Left colon (tissue), 2 donors: ENCODE measurements at places on chromosomes 16 and 17. TPM values are rescaled to one million over a fixed set of nuclear protein-coding genes. Genes with fewer than 3 reads are reported as not detected.

GRCh38 chr16:10906914-10907756, 30.1 kb downstream of the CIITA start:
- DNase-seq = no peak

DNA sequence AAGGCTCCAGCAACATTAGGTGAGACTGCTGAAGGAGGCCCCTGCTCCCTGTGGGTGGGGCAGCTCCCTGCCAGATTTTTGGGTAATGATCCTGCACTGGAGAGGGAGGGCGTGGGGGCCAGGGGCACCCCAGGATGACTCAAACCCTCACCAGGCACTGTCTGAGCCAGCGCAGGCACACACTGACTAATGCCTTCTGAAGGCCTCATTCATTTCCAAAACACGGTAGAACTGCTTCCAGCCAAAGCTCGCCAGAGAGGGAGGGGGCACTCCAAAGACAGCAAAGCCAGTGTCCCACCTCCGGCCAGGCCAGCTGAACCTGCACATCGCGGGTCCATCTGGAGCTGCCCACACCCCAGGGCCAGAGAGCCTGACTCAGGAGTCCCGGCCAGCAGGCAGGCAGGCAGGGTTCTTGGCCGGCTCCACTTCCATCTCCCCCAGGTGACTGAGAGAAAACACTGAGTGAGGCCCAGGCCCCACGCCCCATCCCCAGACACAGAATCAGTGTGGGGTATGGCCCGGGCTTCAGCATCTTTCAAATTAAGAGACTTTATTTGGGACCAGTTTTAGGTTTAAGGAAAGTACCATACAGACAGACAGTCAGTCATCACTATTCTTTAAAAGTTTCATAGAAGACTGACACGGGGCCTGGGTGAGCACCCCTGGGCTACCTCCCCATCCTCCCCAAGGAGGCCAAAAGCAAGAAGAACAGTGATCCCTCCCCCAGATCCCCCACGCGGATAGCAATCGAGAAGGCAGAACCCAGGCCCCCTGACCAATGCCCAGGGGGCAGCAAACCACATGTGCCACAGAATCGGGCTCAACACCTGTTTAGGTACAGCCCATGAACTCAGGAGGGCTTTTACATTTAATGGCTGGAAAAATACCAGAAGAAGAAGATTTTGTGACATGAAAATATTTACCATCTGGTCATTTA, 2.3 kb downstream of the PIEZO1 start:
- DNase-seq = no peak

The CD300E gene
- total RNA-seq = not detected

DNA sequence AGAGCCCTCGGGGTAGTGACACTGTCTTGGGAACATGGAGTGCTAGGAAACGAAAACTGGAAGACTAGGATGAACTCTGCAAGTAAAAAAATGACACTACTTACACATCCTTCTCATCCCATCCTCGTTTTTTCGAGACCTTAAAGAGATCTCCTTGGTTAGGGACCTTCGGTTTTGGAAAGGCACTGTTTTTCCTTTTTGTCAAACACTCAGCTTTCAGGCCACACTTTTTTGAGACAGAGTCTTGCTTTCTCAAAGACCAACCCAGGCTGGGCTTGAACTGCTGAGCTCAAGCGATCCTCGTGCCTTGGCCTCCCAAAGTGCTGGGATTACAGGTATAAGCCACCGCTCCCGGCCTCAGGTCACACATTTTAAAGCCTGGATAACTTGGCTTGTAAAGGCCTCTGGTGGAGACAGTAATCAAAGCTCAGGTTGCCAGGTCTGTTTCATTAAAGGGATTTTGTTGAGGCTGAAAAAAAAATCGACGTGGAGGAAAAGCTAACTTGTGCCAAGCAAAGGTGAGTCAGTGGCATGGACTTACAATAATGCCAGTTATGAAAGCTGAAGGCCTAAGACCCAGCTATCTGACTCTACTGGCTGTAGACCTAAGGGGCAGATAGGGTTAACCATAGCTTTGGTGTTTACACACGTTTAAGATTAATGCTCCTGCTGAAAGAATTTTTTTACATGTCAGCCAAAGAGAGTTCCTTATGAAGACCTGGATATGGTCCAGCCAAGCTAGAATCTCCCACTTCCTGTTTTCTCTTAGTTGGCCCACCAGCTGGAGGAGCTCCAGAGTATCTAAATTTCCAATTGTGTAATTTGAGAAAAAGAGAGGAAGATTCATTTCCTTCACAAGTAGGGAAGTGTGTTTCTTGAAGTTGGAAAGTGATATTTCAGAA, 823 bp downstream of the NBR1 start:
- DNase-seq = peak; percentile 54

DNA sequence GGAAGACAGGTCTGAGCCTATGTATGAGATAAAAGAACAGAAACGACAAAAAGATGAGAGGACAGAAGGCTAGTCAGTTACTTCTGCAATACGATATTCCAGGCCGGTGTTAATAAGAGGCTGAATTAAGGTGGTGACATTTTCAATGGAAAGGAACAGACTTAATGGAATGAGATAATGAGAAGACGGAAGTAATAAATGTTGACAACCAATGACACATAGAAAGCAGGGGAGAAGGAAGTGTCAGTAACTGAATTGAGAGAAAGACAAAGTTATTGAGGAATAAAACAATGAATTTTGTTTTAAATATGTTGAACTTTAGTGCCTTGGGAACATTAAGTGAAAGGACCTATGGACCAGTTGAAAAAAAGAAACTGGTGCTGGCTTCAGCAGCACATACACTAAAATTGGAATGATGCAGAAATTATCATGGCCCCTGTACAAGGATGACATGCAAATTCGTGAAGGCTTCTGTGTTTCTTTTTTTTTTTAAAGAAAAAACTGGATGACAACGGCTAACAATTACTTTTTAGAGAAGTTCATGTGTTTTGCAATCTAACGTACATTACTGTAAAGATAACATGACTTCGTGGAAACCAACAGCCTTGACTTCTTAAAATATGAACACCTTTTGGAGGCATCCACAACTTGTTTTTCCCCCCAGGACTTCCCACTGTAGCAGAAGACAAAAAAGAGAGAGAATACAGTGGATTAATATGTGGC, 18.5 kb upstream of the CPD start:
- DNase-seq = no peak
